ENCODE measurements at places on chromosomes 1 and 21.

DNA sequence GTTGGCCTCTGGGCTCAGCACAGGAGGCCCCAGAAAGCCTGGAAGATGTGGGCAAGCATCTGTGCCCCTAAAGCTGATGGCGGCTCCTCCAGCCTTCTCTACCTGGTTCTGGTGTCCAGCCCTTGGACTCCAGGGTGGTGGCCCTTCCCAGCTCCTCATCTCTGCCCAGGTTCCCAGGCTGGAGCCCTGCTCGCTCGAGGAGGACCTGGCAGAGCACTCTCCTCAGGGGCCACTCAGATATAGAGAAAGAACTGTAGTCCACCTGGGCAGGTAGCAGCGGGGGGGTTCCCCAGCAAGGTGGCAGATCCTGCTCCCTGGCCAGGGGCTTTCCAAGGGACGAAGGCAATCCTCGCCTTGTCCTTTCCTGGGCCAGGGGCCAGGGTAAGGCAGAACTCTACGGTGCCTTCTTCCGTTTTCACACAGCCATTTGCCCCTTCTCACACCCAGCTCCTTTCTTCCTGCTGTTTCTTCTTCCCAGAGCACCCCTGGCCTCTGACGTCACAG lies 18.9 kb downstream of the WNT4 start:
- peak; percentile 47 for DNase-seq

DNA sequence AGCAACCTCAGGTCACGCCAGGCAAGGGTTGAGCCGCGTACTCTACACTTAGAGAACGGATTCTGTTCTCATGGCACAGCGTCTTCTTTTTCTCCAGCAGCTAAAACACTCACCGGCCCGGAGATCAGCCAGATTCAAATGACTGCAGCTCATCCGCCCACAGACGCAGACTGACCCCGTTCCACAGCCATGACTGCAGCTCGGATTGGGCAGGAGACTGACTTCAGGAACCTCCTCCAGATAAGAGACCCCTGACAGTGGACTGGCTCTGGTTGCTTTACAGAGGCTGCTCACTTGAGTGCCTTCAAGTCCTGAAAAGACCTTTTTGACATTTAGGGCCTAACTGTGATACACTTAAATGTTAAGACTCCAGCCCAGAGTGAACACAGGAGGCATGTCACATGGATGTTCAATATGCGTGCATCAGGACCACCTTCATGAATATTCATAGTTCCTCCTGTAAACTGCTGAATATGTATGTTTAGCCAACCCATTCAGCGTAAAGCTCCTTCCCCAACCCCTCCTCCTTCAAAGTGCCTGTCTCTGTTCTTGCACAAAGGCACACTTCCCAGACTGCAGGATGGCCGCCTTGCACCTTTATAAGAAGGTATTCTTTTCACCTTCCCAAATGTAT lies 42.6 kb downstream of the BACE2 start:
- DNase-seq: no peak

DNA sequence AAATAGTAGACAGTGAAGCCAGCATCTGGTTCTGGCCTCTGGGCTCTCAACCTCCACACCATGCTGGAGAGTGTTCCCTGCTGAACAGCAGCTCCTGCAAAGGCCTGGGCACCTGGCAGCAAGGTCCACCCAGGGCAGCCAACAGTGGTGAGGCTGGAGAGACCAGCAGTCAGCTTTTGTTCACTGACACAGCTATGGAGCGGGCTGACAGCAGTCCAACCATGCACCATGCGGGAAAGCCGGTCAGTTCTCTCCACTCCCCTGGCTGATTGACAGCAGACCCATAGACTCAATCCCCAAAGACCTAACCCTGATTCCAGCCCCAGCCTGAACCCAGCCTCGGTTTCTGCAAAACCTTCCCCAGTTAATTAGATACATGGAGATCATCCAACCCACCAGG lies 49.0 kb downstream of the KLHDC7A start:
- DNase-seq: no peak

GRCh38 chr1:230267338-230268065 lies 158.6 kb downstream of the PGBD5 start:
- DNase-seq: no peak

GRCh38 chr1:165080253-165080896 lies 276.1 kb downstream of the LMX1A start:
- no peak for DNase-seq

GRCh38 chr1:113811156-113811887 lies 954 bp downstream of the RSBN1 start:
- DNase-seq: peak; percentile 56

- peak; percentile 22 for DNase-seq
These were observed 85.4 kb upstream of the WARS2 start for GRCh38 chr1:119225831-119226230.

GRCh38 chr1:35062518-35063196 lies 16.5 kb upstream of the ZMYM1 start:
- DNase-seq: no peak

- DNase-seq: no peak
These were observed 36.6 kb downstream of the XCL1 start for GRCh38 chr1:168613038-168613451.

- no peak for DNase-seq
These were observed 13.8 kb upstream of the KDM4A start for GRCh38 chr1:43636006-43636641.

- no peak for DNase-seq
These were observed 345 bp downstream of the SLX9 start for GRCh38 chr21:44940116-44940631.

DNA sequence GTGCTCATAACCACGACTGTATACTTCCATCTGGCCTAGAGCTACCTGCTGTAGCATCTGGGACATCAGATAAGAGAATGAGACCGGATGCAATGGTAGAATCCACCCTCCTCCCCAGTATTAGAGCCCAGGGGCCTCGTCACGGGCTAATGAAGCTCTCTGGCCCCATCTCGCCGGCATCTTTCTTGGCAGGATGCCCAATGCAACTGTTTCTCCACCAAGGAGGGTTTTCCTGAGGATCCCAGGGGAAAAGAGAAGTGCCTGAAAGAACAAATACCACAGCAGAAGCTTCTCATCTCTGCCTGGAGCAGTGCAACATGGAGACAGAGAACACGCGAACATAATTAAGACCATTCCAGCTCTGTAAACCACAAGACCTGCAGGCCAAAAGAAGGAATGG lies 80.0 kb downstream of the VWA5B1 start:
- no peak for DNase-seq

- no peak for DNase-seq
These were observed 60.6 kb downstream of the RGS2 start for GRCh38 chr1:192869308-192869940.

DNA sequence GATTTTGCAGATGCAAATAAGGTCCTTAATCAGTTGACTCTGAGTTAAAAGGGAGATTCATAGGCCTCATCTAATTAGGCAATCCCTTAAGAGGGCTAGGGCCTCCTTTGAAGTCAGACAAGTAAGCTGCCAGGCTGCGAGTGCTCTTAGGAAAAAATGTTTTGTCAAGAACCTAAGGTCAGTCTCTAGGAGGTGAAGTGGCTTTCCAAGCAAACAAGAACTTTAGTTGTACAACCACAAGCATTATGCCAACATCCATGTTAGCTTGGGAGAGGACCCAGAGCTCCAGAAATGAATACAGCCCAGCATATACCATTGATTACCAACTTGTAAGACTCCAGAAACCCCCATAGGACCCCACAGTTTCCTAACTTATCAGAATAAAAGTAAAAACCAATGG lies 1366.2 kb downstream of the PLA2G4A start:
- no peak for DNase-seq

DNA sequence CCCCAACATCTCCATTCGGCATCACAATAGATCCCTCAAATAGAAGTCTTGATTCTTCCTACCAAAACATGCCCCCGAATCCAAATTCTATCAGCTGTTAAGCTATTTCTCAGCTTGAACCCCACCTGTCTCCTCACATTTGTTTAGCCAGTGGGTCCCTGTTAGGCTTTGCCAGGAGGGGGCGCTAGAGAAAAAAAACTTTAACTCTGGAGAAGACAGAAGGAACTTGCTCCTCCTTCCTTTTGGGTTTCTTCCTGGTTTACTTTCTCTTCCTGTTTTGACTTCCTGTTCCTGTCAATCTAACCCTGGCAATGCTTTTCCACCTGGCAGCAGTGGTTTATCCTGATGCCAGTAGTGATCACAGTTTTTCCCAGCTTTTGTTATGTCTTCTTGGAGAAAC lies 95.6 kb upstream of the KCNK1 start:
- peak; percentile 70 for DNase-seq

DNA sequence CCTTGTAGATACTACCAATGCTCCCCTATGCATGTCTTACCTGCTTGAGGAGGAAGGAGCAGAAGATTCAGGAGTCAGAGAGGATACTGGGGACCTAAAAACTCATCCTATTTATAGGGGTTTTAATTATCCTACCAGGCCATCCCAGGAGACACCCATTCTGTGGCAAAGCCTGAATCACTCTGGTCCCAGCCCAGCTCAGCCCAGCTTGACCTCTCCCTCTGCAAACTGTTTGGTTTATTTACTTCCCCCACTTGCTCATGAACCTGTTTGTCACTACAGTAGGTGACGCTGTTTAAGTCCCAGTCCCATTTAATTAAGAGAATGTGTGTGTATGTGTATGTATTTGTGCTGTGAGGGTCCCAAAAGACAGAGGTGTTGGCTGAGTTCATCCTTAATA lies at the start of gene RPTN:
Gene RPTN, minus strand, starts transcription at position 85 of the 400 bp plus-strand sequence. CDS start 1,339 bp downstream, outside the sequence.
- DNase-seq: no peak

- peak; percentile 42 for DNase-seq
These were observed 871 bp downstream of the PINK1 start for GRCh38 chr1:20634065-20634593.

- DNase-seq: no peak
These were observed 15.8 kb upstream of the TTC22 start for GRCh38 chr1:54816951-54817350.

DNA sequence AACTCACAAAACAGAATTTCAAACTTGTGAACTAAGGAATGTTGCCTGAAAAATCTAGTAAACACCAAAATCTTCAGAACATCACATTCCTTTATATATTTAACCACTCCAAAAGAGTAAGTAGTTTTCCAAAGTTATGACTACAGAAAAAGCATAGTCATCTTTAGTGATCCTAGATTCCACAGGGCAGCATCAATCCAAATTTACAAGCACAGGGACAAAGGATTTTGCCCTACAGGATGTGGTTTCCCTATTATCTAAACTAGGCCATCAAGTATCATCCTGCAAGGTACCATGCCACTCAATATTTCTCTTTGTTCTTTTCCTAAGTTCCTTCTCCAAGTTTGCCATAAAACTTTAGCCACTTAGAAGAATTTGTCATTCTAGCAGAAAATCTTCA lies 33.0 kb downstream of the COP1 start:
- DNase-seq: no peak

- peak; percentile 89 for DNase-seq
These were observed 12.5 kb upstream of the SPSB1 start for GRCh38 chr1:9280015-9280860.

GRCh38 chr1:83999316-83999819 lies 436 bp upstream of the TTLL7 start:
- DNase-seq: no peak

DNA sequence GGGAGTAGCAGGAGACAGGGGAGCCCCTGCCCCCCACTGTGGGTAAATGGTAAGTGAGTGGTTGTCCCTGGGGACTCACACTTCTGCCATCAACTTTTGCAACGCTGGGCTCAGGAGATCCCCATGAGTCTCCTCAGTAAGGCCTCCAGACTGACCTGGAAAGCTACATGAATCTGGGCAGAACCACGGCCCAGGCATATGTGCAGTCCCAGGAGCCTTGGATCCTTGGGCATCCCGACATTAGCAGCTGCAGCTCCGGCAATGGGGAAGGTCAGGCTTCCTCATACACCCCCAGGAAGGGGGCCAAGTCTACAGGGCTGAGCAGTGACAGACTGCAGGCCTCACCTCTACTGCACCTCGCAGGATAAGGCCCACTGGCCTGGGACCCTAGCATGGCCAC lies 868.7 kb upstream of the ADGRL4 start:
- no peak for DNase-seq

- DNase-seq: no peak
These were observed 51.0 kb downstream of the PSMG1 start for GRCh38 chr21:39132248-39132647.

DNA sequence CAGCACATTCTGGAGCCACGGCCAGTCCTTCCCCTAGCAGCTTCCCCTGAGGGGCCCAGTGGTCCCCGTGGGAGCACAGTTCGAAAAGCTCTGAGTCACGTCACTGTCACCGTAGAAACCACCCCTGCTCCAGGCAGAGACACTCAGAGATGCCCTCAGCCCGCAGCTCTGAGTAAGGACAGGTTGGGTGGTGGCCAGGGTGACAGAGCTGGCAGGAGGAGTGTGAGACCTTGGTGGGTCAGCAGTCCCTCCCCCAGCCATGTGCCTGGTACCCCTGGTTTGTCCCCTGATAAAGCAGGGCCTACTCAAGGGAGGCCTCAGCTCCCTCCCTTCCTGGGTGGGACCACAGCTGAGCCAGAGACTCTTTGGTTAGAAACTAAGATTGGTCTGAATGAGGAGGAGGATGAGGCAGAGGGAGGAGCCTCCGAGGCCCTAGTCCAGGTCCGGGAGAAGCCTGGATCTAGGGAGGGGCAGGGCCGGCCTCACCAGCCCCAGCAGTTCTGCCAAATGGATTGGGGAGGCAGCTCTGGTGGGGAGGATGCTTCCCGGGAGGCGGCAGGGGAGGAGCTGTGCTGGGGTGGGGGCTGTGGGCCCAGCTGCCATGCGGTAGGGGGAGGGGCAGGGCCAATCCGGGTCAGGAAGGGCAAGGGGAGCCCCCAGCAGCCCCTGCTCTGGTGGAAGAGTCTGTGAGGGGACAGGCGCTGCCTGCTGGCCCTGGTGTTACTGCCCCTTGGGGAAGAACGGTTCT lies 55.2 kb downstream of the SLC9A1 start:
- peak; percentile 80 for DNase-seq

GRCh38 chr1:30888391-30888790 lies 20.2 kb downstream of the SDC3 start:
- DNase-seq: no peak

- no peak for DNase-seq
These were observed 19.6 kb downstream of the OLIG1 start for GRCh38 chr21:33089395-33090119.

DNA sequence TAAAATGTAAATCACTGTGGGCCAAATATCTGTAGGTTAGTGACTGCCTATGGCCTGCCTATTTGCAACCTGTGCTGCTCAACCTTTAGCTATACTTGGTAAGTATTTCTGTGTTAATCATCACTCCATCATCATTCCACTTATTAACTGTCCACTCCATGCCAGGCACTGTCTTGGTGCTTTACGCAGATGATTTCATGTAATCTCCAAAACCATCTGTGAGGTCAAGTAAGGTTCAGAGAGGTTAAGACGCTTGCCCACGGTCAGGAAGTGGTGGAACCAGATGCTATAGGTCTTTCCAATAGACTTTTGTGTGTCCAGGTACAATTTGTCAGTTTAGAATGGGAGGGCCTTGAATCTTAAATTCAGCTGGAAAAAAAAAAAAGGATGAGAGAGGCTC lies 10.8 kb upstream of the PHACTR4 start:
- DNase-seq: no peak
